NCI-H526 (cell line): ENCODE measurements at places on chromosomes 16 and 17.

GRCh38 chr16:48959204-48959603, 322.4 kb downstream of the CBLN1 start:
- DNase-seq, result no peak

- DNase-seq, result no peak
These were observed 4.3 kb upstream of the NTN1 start for GRCh38 chr17:9016941-9017552.

DNA sequence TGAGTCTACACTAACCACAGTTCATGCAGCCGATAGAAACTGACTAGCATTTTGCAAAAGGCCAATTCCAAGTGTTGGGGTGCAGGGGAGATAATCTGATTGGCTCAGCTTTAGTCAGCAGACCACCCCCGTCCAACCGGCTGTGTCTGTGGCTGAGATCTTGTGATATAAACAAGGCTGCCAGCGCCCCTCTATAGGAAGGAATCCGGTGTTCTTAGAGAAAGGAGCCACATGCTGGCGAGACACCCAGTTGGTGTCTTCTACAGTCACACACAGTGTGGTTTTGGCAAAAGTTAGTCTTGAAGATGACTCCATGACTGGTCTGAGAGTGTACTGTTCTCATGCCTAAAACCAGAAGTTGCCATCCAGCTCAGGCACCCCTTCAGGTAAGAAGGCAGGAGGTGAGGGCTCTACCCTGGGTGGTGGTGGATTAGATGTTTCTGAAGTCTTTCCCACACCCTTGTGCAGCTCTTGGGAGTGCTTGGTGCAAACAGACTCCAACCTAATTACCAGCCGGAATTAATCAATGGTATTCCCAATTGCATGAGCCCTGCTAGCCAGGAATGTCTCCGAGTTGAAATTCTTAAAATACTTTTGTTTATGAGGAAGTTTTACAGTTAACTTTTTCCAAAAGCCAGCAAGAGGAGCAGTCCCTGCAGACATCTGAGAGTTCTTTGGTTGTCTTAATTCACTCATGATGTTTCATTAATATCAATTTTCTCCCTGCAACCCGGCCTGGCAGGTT, 172.3 kb upstream of the IRX6 start:
- no peak for DNase-seq

- no peak for DNase-seq
These were observed 63.0 kb upstream of the CLEC18A start for GRCh38 chr16:69888005-69888590.

DNA sequence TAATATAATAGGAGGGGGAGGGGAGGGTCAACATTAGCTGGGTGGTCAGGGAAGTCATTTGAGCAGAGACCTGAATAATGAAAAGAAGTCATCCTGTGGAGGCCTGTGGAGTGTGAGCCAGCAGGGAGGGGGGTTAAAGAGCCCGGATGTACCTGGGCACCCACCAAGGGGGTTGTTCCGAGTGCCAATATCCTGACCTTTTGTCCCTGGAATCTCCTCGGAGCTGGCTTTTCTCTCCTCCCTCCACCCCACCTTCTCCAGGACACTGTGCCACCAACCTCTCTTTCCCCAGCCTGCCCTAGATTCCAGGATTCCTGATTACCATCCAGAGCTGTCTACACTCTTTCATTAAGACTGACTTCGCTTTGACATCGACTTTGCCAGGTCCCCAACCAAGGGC, 6.2 kb downstream of the SHBG start:
- no peak for DNase-seq

DNA sequence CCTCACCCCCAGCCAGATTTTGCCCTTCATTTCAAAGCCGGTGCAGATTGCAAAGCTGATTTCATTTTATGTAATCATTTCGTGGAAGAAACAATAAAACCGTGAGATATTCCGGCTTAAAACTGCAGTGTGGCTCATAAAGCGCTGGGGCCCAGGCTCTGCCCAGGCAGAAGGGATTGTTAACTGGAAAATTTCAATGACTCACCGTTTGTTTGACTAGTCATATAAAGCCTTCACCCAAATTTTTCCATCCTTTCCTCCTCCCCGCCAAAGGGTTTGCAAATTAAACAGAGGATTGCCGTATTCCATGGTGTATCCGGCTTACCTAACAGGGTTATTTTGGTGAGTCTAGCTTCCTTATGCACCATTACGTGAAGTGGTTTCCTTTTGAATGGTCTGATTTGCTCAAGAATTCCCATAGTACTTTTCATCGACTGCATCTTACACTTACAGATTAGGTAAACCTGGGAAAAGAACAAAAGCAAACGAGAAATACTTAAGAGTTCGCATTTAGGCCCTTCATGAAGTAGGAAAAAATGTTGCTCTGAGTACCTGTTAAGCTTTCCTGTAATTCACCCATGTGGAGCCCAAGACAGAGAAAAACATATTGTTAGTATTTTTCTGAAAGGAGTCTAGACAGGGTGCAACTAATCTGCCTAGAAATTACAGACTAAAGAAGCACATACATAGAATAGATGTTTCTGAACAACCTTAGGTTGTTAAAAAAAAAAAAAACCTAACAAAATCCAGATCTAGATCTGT, 949 bp upstream of the GSPT1 start:
- DNase-seq, result peak; percentile 91

DNA sequence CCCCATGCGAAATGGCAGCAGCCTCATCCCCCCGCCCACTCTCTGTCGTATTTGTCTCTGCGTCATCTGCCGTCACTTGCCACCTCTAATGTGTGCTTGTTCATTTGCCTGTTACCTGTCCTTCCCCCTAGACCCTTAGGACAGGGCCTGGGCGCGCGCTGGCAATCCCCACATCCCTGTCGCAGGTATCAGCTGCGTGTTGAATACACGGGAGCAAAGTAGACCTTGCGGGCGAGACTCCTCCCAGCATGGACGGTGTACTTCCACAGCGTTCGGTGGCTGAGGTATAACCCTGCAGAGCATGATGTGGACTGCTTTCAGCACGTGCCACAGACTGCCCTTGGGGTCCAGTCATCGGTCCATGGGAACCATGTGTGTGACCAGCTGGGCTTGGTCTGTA, 170.1 kb upstream of the CHMP6 start:
- DNase-seq, result no peak

DNA sequence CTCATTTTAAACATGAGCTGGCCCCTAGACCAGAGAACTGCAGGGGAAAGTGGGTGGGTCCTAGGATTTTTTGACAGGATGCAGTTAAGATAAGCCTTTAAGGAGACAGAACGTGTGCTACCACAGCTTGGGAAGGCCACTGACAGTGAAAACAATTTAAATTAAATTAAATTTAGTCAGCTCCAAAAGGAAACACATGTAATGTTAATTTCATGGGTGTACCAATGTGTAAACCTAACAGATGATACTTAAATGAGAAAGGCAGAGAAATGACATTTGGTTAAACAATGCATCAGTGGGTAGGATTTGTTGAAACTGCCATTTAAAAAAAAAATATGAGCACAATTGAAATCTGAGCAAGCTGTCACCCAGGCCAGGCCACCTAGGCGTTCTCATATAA, 250.8 kb downstream of the XYLT1 start:
- DNase-seq, result no peak

- DNase-seq, result no peak
These were observed 1.8 kb downstream of the ASGR1 start for GRCh38 chr17:7177191-7177953.

GRCh38 chr16:23145608-23146007, 3.6 kb downstream of the USP31 start:
- DNase-seq, result no peak

DNA sequence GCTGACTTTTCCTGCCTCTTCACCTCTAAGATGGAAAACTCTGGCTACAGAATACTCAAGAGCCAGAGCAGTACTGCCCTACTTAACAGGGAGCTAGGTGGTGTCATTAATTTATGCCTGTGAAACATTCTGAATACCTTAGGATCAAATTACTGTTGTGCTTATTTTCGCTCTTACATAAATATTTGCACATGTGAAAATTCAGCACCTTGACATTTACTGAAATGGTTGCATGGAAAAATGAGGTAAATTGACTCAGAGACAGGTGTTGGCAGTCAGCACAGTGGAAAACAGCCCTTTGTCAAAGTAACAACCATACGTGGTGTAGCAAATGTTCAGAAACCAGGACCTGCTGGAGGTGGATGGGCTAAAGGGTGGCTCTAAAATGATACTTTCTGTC, 193.6 kb downstream of the CDH8 start:
- DNase-seq, result peak; percentile 13

DNA sequence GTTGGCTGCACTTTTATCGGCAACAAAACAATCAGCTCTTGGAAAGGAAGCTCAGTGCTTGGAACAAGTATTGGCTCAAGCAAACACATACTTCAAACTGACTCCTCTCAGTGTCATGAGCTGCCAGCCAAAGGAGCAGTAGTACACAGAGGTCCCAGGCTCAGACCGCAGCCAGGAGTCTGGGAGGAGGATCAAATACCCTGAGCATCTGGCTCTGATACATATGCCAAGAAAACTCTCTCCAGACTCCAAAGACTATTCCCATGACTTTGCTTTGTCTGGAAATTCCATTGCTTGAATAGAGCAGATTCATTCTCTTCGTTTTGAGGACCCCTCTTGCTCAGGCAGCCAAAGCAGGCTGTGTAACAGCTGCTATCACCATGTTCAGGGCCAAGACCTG, 501.6 kb upstream of the PSMD7 start:
- DNase-seq, result no peak

DNA sequence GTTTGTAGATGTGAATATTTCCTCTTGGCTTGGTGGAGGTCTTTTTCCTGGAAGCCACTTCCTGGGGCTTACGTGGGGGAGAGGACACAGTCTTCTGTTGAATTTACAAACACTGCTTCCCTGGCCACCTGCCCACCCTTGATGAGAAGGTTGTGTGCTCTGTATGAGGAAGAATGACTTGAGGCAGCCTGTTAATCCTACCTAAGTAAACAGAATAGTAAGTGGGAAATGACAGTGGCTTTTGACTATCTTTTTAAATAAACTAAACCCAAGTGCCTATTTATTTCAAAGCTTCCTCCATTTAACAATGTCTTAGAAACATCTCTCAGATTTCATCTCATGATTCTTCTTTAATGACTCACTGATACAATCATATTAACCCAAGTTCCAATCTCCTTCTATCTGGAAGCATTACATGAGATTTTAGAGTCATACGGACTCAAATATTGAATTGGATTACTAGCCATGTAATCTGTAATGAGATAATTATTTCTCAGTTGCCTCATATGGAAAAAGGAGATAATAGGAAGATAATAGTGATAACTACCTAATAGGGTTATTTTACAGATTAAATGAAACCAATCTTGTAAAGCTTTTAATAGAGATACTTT, 96.6 kb upstream of the SMIM36 start:
- DNase-seq, result no peak

GRCh38 chr16:50530277-50531236, 17.6 kb upstream of the NKD1 start:
- no peak for DNase-seq

- DNase-seq, result peak; percentile 14
These were observed 2.1 kb downstream of the SLC16A6 start for GRCh38 chr17:68288804-68289203.

DNA sequence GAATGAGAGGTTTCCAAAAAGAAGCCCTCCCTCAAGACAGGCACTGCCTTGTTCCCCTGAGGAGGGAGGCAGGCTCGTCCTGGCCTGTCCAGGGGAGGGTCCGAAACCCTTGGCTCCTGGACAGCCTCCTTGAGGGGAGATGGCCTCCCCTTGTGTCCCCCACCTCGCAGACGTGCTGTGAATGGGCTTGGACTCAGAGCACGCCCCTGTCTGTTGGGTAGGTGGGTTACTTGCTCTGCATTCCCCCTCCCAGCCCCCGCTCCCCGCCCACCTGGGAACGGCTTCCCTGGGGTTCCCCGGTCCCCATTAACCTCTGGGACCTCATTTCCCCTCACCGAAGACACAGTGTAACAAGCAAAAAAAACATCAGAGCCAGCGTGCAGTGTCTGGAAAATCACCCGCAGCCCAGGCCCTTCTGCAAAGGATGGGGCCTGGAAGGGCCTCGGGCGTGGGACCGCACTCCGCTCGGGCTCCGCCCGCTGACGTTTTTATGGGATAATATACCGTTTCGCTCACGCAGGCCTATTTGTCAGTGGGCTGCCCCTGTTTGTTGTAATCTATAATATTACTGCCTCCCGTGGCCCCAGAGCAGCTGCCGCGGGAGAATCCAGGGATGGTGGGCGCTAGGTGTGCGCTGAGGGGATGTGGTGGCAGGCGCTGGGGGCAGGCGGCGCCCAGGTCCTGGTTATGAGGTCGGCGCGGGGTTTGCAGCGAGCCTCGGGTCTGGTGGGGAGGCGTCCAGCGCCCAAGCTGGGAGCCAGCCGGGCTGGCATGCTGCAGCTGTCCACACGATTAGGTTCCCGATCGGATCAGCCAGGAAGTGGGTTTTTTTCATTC, 11.1 kb downstream of the BAHCC1 start:
- DNase-seq, result peak; percentile 67

DNA sequence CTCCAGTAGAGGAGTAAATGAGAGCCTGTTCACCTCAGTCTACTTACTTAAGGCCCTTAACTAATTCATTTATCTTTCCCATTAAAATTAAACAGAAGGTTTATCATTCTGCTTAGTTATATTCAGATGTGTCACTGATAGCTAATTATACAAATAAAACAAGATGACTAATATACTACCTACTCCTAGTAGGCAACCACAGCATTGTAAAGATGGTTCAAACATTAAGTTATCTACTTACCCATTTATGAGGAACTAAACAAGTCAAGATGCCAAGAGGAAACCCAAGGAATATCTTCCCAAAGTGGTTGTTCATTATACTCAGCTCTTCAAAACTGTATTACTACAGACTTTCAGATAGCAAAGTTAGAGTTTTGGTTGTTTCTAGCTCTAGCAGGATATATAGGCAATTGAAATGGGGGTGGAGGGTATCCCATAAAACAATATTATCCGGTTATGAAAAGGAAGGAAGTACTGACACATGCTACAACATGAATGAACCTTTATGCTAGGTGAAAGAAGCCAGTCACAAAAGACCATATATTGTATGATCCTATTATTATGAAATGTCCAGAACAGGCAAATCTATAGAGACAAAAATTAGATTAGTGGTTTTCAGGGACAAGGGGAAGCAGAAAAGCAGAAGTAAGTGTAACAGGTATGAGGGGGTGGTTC, 56.5 kb downstream of the SPAG9 start:
- DNase-seq, result no peak

- no peak for DNase-seq
These were observed 78.2 kb upstream of the NOL11 start for GRCh38 chr17:67639555-67639954.

- peak; percentile 92 for DNase-seq
These were observed 608 bp downstream of the AXIN2 start for GRCh38 chr17:65560628-65561451.

- DNase-seq, result no peak
These were observed 10.0 kb upstream of the BHLHA9 start for GRCh38 chr17:1260086-1260769.

GRCh38 chr16:88353691-88354090, 29.1 kb upstream of the ZNF469 start:
- DNase-seq, result no peak

GRCh38 chr16:19110537-19111360, 3.0 kb upstream of the ITPRIPL2 start:
- DNase-seq, result no peak

DNA sequence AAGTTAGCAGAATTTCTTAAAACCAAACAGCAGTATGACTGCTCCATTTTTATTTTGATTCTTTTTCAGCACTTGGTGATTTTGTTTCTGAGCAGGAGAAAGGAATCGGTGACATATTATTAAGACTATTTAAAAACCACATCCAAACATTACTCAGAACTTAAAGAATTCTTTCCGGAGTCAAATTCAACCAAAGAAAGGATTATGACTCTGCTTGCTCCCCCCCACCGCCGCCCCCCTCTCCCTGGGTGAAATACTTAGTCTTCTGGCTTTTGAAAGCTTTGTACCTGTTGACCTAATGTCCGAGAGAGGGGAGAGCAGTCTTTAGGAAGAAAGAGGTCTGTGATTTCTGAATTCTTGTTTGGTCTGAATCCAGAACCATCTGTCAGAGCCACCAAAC, 17.9 kb upstream of the COL1A1 start:
- no peak for DNase-seq
